ENCODE measurements at places on chromosomes 3 and 15.
A peak's percentile ranks its signal among the peaks of the same experiment; 100 is the strongest.

GRCh38 chr3:24945563-24945962 lies 450.9 kb upstream of the THRB start:
- DNase-seq: no peak

GRCh38 chr3:6770397-6770690 lies 90.6 kb upstream of the GRM7 start:
- DNase-seq: no peak

DNA sequence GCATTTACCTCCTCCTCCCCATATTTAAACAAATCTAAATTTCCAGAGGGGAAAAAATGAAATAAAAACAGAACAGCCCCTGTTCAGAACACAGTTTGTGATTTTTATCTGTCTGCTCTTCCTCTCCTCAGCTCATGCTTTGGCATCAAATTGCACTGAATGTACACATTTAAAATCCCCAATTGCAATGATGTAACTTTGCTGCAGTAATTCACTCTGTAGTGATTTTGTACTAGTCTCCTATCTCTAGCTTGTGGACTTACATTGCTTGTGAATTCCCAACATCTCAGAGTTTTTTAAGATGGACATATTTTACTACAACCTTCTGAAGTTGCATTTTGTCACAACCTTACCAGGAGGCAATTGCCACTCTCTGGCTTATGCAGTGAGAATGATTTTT lies 81.6 kb upstream of the ROBO2 start:
- DNase-seq: no peak

DNA sequence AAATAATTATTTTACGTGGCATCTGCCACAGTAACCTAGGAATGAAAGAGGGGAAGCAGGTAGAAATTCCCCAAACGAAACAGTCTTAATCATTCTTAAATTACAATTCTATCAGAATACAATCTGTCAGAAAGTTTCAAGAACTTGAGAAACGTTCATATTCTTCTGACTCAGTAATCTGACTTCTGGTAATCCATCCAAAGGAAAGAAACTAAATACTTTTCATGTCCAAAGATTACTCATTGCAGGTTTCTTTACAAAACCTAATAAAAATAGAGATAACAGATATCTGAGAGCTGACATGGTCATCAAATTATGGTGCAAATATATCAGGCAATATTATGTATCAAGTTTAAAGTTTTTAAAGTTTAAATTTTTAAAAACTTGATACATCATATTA lies 109.4 kb downstream of the DLG1 start:
- DNase-seq: no peak

GRCh38 chr3:15333099-15333955 lies 941 bp upstream of the SH3BP5 start:
- no peak for DNase-seq

DNA sequence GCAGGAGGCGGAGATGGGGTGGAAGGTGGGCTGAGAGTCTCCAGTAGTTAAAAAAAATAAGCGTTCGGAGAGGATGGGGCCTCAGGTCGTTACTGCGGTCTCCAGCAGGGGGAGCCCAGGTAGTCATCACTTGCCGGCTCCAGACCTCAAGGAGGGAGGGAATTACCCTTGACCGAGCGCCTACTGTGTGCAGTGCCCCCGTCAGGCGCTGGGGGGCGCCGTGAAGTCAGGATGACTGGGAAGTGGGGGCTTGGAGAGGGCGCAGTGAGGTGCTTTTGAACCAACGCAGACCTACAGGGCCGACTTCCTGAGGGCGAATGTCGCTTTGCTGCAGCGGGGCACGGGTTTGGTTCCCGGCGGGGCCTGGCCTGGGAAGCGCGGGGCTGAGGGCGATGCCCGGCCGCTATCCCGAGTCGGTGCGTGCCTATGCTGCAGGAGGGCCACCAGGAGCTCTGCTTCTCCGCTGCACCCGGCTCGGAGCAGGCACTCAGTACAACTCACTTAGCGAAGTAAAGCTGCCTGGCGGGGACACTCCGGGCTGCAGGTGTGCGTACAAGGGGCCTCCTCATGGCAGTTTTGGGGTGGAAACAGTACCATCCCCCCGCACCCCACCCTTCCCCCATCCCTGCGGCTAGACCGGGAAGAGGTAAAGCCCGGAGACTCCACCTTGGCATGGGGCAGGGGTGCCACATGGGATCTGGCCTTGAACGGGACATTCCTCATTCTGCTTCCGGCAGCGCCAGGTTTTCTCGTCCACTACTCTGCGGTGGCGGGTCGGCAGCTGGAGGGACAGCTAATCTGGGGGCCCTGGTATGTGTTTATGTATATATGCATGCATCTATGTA lies 79.8 kb downstream of the RHCG start:
- DNase-seq: peak; percentile 26

DNA sequence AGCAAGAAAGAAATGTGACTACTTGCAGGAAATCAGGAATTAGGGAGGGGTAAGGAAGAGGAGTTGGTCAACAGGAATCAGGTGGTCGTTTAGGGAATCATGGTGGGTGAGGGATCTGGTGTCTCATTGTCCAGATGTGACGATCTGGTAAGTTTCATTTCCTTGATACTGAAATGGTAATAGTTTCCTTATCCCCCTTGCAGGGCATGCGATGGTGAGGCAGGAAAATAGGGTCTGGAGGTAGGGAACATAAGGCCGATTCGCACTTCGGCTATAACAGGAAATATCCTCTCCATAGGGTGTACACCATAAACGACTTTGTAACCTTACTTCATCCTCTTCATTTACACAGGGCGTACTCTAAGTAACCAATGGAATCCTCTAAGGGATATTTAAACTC lies 574 bp upstream of the LRRC34 start:
- no peak for DNase-seq

- DNase-seq: no peak
Measured at GRCh38 chr3:170089862-170090600, 52.2 kb downstream of the GPR160 start.

DNA sequence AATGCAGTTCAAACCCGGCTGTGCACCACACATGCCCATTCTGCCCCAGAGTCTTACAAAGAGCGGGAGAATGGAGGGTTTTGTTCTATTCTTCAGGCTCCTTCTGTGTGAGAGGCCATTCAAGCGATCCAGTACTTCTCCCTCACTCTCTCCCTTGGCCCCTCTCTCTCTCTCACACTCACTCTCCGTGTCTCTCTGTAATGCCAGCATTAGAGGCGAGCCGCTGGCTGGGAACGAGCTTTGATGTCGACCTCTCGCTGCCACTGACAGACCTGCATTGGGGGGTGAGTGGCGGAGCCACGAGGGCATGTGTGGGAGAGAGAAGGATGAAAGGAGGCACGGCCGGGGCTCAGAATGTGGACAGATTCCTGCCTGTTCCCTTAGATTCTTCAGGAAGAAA lies 231.7 kb upstream of the ARRDC4 start:
- DNase-seq: no peak

GRCh38 chr15:98776607-98777281 lies 128.4 kb downstream of the IGF1R start:
- no peak for DNase-seq

DNA sequence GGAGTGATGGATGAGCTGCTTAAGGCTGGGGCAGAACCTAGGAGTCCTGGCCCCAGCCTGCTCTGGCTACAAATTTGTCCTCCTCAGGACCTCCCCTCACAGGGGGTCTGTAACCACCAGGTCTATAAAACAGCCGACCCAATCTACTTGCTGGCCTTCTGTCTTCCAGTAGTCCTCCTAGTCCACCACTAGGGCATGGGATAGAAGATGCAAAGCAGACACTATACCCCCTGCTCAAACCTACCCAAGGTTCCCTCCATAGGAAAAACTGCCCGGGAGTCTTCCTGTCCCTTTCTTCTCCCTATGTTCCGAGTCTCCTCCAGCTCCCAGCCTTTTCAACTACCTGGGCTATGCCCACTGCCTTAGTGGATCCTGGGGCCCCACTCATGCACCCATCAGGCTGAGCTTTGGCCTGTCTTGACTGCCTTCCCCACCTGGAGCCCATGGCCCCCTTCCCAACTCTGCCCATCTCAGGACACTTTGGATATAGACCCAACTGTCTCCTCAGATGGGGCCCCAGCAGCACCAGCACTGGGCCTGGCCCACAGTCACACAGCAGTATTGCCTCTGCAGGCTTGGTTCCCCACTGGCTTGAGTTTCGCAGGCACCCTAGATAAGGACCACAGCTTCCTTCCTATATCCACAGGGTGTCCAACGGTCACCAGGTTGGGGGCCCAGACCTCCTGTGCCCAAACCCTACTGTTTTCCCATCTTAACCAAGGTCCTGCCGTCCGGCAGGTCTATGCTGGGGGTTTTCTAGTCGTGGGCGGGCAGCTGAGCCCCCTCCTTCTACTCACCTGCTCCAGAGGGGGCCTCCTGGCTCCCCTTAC lies 1.1 kb downstream of the HYAL3 start:
- no peak for DNase-seq

- DNase-seq: no peak
Measured at GRCh38 chr15:77004189-77004588, 9.3 kb downstream of the PSTPIP1 start.

DNA sequence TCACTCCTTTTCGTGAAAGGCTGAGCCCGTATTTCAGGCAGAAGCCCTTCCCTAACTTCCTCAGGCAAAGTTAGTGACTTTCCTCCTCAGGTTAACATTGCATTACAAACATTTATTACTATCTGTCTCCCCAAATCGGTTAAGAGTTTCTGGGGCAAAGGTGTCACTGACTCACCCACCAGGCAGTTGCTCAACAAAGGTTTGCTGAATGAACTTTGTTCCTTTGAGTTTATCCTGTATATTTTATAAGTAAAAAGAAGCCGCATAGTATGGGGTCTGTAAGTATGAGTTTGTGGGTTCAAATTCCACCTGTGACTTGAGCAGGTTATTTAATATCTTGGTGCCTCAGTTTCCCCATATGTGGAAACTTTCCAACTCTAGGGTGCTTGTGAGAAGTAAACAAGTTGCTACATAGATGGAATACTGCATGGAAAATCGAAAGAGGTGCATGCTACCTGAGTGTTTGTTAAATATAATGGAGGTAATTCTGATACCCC lies 177.7 kb downstream of the THRB start:
- DNase-seq: no peak

DNA sequence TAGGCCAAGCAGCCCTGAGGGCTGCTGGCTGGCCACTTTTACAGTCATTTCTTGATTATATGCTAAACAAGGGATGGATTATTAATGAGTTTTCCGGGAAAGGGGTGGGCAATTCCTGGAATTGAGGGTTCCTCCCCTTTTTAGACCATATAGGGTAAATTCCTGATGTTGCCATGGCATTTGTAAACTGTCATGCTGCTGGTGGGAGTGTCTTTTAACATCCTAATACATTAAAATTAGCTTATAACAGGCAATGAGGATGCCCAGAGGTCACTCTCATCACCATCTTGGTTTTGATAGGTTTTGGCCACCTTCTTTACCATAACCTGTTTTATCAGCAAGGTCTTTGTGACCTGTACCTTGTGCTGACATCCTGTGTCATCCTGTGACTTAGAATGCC lies 11.7 kb upstream of the PYDC2 start:
- no peak for DNase-seq

DNA sequence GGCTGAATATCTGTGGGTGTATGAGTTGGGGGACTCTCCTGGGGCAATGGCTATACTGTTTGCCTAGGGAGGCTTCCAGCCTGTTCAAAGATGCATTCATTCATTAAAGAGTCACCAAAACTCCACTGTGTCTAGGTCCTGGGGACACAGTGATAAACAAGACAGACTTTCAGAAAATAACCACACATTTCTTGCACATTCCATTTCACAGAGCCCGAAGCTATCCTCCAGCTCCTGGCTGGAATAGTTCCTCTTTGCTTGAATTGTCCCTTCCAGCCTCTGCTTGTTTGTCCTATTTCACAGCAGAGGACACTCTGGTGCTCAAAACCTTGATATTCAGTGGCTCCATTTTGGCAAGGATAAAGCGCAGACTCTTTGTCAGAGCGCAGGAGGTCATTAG lies 61.7 kb upstream of the ITGA11 start:
- no peak for DNase-seq

DNA sequence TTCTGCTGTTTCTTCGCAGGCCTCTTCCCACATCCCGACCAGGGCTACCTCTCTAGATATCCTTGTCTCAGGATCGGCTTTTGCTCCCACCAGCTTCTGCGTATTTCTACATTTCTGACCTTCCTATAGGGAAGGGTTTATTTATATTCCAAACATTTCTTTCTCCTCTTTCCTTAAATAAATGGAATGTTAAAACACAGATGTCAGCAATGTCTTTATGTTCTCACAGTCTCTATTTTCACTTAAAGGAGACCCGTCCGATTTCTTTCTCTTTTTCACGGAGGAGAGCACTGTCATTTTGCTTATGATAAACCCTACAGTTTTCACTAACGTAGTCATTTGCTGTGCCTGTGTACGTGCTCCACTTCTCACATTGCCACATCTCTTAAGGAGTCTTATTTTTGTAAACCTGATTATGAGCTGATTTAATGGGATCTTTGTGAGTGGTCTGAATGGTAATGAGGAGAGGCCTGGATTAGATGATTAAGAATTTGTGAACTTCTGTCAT lies 630 bp downstream of the KIF15 start:
- no peak for DNase-seq

DNA sequence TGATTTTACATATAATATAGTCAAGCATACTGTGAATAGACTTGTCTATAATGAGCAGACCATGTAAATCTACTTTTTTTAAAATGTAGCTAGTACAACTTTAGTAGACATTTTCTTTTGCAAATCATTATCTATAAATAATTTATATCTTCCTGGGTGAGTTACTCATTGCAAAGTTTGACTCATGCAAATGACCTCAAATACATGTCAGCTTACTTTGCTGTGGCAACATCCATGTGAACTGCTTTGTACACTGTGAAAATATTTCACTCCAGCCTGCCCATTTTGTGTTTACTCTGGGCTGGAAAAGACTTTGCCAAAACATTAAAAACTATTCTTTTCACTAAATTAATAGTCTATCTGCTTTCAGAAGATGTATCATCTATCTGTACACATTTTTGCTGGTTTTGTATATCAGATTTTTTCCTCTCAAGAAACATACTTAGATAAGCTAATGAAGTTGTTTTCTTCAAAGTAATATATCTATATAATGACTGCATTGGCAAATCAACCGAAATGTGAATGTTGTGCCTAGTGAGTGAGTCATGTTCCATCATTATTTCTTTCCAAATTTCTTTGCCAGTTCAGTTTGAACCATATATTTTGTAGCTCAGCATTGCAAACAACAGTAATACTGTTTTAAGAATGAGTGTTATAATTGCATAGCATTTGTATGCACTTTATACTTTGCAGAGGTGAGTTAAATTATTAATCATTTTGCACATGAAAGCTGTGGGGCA lies 26.5 kb downstream of the IGSF10 start:
- DNase-seq: no peak

- DNase-seq: no peak
Measured at GRCh38 chr3:45223889-45224727, 2.0 kb downstream of the TMEM158 start.

GRCh38 chr3:4033296-4033695 lies 234.1 kb downstream of the LRRN1 start:
- no peak for DNase-seq

DNA sequence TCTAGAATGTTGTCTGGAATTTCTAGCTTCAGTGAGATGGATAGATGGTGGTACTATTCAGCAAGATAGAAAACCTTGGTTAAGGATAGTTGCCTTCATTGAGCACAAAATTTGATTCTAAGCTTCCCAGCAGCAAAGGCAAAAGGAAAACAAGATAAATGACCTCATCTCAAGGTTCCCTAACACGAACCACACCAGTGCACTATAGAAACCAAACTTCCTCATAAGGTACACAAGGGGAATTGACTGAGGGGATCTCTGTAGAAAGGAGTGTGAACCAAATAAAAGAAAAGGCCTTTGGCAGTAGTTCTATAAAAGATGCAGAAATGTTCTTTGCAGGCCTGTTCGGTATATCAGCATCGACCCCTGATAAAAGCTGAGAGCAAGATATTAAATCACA lies 288.9 kb downstream of the SHQ1 start:
- DNase-seq: no peak

Measured in activated CD8-positive, alpha-beta memory T cell treated with anti-CD3 and anti-CD28 coated beads for 4 hours (primary cell).